Glomerular endothelial cell (primary cell): ENCODE measurements at places on chromosomes 2 and 18. TPM values are rescaled to one million over a fixed set of nuclear protein-coding genes. Genes with fewer than 3 reads are reported as not detected.

GRCh38 chr2:67896476-67896875 lies 166.3 kb downstream of the C1D start:
- DNase-seq, result no peak

- no peak for DNase-seq
Observed at GRCh38 chr2:38095996-38096861, 20.3 kb upstream of the CYP1B1 start.

GRCh38 chr2:117989854-117990438 lies 23.9 kb downstream of the CCDC93 start:
- no peak for DNase-seq

- no peak for DNase-seq
Observed at GRCh38 chr2:53131416-53131815, 636.2 kb upstream of the CHAC2 start.

Gene KCNIP3
- 2.2 and 3.8 TPM in 2 replicates for total RNA-seq
